ENCODE measurements at places on chromosomes 2 and 18. TPM values are rescaled to one million over a fixed set of nuclear protein-coding genes. Genes with fewer than 3 reads are reported as not detected.

The PRKAG3 gene
- polyA plus RNA-seq = not detected

The UGT1A7 gene
- polyA plus RNA-seq = 1.2 TPM

The IL1A gene
- 156 TPM for polyA plus RNA-seq

The ANKRD12 gene
- polyA plus RNA-seq = 4.1 TPM

The SLC14A1 gene
- polyA plus RNA-seq = 0.21 TPM

The PCARE gene
- not detected for polyA plus RNA-seq

The C2orf80 gene
- polyA plus RNA-seq = not detected

The PLEKHH2 gene
- 0.17 TPM for polyA plus RNA-seq

The KLHL30 gene
- not detected for polyA plus RNA-seq

The SYT4 gene
- polyA plus RNA-seq = not detected

All from foreskin keratinocyte (primary cell).